ENCODE measurements at places on chromosomes 1 and 21.

DNA sequence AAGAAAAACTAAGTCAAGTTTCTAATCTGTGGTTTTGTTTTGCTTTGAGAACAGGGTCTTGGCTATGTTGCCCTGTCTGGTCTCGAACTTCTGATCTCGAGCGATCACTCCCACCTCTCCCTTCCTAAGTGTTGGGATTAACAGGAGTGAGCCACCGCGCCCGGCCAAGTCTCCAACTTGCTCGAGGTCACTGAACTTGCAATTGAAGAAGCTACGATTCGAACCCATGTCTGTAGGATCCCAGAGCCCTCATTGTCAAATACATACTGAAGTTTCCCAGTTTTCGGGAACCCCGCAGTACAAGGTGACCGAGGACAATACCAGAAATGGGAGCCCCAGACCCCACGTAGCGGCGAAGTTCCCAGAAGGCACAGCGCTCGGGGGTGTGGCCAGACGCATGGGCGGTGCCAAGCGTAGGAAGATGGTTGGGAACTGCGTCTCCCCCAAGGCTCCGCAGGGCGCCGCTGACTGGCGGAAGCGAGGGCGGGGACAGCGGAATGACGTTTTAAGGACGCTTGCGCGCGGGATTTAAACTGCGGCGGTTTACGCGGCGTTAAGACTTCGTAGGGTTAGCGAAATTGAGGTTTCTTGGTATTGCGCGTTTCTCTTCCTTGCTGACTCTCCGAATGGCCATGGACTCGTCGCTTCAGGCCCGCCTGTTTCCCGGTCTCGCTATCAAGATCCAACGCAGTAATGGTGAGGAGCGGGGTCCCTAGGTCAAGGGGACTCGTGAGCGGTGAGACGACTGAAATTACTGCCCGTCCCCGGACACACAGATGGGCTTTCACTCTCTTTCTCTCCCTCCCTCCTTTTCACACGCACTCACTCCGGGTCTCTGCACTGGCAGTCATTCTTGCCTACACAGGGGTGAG is at the start of gene KIF2C:
KIF2C (plus strand) TSS at position 531 of the 872 bp plus-strand sequence; CDS start at position 627, 96 bp downstream.
- DNase-seq: peak; percentile 98

- no peak for DNase-seq
These were observed 150.1 kb upstream of the ZNF644 start for GRCh38 chr1:91171898-91172297.

DNA sequence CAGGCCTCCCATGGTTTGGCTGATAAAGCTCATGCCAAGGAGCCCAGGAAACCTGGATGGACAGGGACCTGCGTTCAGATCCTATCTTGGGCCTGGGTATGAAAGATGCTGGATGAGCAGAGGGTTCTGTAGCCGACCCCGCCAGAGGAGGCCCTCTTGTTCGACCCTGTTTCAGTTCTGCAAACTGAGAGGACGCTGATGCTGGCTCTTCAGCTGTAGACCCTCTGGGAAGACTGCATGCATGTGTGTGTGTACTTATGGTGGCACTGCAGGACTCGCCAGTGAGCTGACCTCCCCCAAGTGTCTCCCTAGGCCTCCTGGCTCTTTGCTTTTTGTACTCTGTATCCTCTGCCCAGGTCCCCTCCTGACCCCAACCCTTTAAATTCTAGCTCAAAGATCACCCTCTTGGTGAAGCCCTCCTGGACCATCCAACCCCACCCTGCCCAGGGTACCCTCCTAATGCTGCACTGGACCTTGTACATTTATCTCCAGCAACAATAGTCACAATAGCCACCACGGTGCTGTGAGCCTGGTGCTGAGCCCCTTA is 1.6 kb downstream of the EPS8L3 start:
- no peak for DNase-seq

DNA sequence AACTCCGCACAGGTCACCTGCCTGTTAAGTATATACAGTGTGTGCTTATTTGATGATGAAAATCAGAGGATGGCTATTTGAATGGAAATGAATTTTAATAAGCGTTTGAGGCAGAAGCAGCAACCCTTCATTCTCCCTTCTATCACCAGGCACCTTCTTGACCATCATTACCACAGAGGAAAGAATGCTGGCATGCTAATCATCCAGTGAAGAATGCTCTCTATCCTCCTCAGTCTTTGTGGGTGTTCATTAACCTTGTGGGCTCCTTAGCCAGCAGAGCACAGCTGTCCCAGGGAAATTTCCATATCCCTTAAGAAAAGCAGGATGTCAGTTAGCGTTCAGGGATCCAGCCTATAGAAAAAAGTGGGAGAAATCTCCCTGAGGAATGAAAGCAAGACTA is 428.0 kb upstream of the CAMK1G start:
- no peak for DNase-seq

DNA sequence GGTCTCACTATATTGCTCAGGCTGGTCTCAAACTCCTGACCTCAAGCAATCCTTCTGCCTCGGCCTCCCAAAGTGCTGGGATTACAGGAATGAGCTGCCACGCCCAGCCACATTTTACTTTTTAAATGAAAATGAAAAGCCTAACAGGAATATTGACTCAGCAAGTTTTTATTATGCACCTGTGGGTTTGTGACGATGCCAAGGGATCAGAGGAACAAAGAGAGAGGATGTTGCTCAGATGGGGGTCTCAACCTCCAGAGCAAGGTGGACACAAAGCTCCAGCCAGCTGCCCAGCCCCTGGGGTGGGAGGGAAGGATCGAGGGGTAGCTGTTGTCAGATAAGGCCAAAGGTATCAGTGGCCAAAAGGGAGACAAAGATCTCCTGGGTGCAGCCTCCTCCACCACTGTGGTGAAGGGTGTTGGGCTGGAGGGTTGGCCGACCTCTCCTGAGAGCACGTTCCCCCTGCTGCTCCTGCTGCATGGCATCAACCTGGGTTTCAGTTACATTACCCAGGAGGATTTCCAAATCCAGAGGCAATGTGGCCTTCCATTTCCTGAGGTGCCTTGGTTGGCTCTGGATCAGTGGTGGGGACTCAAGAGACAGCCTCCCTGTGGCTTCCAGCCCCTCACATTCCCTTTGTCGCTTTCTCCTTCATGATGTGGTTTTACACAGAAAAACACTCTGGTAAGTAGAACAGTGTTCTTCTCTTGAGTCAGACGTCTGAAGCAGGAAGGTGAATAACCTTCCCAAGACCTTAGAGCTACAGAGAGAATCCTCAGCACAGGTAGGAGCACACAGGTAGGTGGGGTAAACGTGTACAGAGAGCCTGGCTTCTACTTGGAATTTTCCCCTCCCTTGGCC is 34.2 kb downstream of the ZNF496 start:
- DNase-seq: no peak

DNA sequence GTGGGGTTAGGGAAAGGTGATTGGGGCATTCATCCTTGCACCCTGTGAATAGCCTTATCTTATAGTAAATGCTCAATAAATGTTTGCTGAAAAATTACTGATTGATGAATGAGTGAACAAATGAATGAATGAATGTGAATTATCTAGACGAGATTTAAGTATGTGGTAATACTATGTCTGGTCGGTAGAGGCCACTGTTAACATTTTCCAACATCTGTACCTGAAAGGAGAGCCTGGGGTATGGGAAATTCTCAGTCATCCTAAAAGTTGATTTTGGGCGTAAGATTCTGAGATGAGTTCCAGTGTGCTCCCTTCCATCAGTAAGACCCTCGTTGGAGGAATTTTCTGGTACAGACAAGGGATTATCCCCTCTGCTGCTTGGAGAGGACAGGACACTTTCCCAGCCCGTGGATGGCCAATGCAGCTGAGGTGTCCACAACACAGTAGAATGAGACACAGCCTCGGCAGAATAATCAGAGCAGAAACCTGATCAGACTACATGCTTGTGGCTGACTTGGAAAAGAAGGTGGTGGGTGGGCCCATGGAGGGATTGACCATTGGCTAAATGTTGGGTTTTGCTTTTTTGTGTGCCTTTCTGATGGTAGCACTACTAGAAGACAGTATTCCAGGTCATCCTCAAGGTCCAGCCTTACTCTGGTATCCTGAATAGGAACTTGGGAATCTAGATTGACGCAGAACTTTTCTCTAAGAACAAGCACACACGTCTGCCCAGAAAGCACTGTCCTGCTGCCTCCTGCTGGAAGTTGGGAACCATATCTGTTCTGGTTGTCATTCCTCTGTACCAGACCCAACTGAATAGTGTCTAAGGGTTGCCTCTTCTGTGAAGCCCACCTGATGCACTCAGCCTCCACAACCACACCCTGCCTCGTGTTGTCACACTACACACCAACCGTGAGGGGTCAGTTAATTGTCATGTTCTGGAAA is 262.0 kb downstream of the TNR start:
- no peak for DNase-seq

GRCh38 chr1:173191011-173191705 is 16.0 kb downstream of the TNFSF4 start:
- no peak for DNase-seq

- DNase-seq: no peak
These were observed 11.8 kb downstream of the AGRN start for GRCh38 chr1:1031659-1032235.

DNA sequence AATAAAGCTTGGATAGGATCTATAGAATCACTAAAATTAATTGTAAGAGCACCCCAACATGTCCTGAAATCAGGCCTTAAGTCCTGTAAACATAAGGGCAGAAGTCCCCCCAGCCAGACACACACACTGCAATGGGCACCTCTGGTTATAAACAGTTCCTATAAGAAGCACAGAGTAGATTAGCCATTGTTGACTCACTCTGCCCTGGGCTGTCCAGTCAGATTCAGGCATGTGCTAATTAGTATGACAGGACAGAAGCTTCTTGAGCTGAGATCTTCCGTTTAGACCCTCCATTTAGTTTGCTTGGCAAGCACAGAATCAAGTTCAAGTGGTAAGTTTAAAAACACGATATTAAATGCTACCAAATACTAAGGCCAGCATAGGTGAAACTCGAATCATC is 11.8 kb upstream of the DENND1B start:
- no peak for DNase-seq

GRCh38 chr1:41462680-41463004 is 21.8 kb downstream of the EDN2 start:
- no peak for DNase-seq

- no peak for DNase-seq
These were observed 29.3 kb downstream of the TMEM200B start for GRCh38 chr1:29094433-29094832.

GRCh38 chr1:228552596-228553176 is 65.5 kb downstream of the RNF187 start:
- no peak for DNase-seq

DNA sequence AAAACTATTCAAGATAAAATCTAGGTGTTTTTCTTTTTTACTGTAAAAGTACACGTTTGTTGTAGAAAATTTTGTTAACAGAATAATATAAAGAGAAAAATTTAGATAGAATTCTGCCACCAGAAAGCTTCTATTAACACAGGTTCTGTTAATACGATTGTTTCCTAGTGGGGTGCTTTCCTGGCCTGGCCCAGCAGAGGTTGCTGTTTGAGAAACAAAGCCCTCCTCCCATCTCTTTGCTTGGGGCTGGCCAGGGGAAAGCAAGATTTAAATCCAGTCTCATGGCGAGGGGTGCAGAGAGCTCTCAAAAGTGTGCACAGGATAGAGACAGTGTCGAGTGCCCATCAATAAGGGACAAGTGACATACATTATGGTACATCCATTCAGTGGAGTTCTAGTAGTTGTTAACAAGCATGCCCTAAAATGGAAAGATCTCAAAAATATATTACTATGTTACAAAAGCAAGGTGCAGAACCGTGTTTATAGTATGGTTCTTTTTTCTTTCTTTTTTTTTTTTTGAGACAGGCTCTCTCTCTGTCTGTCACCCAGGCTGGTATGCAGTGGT is 14.6 kb upstream of the ACBD3 start:
- no peak for DNase-seq

DNA sequence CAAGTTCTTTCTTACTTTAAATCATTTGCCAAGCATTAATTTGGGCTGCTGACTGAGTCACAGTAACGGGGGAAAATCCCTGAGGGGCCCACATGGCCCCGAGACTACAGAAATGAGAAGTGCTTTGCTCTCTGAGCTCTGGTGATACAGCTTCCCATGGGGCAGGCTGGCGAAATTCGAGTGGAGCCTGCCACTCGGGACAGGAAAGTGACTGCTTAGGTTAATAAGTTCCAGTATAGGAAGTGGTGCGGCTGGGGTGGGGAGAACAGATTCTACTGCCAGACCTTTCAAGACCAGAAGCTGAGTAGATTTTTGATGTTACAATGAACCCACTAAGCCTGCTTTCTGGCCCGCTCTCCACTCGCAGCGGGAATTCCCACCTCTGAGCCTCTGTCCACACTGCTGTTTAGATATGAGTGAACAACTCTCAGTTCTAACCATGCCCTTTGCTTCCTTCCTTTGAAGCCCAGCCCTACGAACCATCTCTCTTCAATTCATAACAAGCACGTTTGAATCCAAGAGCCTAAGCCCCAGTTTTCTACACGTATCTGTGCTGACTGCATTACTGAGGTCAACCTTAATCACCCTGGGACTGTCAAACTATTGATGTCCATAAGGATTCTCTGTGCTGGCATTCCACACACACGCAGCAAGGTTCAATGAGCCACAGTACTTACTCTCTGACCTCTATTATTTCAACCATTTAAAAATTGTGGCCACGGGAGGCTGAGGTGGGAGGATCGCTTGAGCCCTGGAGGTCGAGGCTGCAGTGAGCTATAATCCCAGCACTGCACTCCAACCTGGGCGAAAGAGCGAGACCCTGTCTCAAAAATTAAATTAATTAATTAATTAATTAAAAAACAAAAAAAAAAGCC is 9.6 kb downstream of the ZBTB17 start:
- DNase-seq: no peak

DNA sequence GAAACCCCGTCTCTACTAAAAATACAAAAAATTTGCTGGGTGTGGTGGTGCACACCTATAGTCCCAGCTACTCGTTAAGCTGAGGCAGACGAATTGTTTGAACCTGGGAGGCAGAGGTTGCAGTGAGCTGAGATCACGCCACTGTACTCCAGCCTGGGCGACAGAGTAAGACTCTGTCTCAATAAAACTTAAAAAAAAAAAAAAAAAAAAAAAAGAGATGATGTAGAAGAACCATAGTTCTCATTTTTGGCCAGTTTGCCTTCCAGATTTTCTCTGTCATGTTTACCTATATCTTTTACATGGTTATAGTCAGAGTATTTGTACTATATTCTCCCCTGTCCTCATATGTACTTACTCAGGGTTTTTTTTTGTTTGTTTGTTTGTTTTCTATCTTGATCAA is 53.6 kb downstream of the UCK2 start:
- no peak for DNase-seq
